ENCODE measurements at places on chromosomes 2 and 18.

- no peak for DNase-seq
Observed at GRCh38 chr18:1861473-1861872, 709.8 kb downstream of the METTL4 start.

GRCh38 chr2:51218047-51218446 lies 186.1 kb upstream of the NRXN1 start:
- no peak for DNase-seq

GRCh38 chr2:210687786-210688470 lies 131.5 kb downstream of the CPS1 start:
- no peak for DNase-seq

GRCh38 chr2:18219676-18220075 lies 340.8 kb downstream of the RDH14 start:
- no peak for DNase-seq

DNA sequence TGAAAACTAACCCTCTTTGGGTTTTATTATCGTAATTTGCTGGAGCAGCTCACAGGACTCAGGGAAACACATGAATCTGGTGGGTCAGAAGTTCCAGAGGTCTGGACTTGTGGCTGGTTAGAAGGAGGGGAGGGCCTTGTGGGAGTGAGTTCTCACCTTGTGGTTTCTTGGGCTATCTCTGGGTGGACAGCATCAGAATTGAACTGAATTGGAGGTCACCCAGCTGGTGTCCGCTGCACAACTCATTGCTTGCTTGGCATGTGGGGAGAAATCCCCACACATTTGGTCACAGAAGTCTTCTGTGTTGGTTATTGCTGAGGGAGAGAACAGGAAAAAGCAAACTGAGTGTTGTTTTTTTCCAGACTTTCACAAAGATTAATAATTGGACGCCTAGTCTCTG lies 27.5 kb downstream of the ZNF892 start:
- no peak for DNase-seq

DNA sequence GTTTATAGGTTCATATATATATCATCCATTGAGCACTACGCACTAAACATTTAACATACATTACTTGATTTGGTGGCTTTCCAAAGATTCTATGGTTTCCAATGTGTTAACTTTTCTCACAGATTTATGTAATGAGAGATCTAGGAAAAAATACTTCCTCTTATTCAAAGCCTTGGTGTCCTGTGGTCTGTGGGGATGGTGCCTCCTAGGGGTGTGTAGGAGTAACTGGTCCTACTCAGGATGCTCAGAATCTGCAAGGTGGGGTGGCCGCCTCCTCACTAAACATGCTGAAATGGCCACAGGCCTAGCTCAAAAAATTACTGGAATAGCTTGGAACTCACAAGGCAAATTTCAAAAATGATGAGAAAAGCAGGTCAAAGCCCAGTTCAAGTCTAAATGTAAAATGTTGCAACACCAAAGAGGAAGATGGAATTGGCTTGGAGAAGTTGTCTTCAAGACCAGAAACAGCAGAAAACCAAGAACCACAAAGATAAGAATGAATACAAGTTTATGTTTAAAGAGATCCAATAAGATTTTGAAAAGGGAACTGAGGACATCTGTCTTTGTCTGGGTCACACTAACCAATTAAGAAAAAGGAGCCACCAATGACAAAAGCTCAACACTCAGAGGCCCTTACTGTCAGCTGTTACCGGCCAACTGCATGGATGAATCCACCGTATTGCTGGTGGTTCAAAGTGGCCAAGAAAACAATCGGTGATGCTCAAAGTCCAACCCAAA lies 11.5 kb downstream of the GPR55 start:
- peak; percentile 46 for DNase-seq

DNA sequence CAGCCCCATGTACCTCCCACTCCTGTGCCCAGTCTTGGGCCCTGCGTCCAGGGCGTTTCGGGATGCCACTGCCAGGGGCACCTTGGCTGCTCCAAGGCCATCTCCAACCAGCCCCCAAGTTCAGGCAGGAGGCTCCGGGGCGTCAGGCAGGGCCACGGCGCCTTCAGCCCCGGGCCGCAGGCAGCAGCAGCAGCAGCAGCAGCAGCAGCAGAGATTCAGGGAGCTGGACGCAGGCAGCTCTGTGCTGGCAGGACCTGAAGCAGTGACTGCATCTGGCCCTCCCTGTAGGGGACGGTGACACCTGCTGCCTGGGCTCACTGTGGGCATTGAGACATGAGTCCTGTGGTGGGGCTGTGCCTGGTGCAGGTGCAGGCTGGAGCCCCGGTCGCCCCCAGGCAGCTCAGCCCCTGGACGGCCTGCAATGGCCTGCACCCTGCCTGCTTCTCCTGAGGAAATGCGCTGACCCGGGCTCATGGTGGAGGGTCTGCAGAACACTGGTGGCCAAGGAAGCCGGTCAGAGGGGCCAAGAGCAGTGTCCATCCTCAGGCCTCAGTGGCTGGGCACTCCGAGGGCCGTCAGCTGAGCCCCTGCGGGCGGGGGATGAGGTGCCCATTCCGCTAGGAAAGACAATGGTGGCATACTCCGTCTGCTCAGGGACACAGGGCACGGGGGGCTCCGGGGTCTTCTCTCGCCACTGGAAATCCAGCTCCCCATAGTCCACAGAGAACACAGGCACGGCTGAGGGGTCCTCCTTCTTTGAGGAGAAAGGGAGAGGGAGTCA lies 8.0 kb downstream of the PDCD1 start:
- DNase-seq, result no peak

DNA sequence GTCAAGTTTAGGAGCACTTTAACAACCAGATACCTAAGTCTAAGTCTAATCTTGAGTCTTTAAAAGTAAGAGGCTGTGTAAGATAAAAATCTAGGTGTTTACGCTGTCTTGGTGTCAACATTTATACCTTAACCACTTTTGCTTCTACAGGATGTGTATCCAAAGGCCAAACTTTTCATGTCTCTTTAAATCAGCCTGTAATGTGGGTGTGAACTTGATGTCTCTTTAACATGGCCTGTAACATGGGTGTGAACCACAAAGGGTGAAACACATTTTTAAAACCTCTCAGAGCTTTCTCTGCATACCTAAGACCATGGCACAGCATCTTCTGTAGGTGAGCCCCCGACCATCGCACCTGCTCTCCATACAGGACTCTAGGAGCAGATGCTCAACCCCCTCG lies 40.4 kb downstream of the SH3YL1 start:
- no peak for DNase-seq

GRCh38 chr2:237859533-237860272 lies at the start of gene RAMP1:
Gene RAMP1 (plus strand): TSS chr2:237859623. CDS start chr2:237859676, 53 bp downstream.
- DNase-seq, result no peak

GRCh38 chr2:80302314-80303005 lies 2.1 kb downstream of the LRRTM1 start:
- no peak for DNase-seq

- DNase-seq, result no peak
Observed at GRCh38 chr18:34544930-34545329, 165.2 kb upstream of the DTNA start.

DNA sequence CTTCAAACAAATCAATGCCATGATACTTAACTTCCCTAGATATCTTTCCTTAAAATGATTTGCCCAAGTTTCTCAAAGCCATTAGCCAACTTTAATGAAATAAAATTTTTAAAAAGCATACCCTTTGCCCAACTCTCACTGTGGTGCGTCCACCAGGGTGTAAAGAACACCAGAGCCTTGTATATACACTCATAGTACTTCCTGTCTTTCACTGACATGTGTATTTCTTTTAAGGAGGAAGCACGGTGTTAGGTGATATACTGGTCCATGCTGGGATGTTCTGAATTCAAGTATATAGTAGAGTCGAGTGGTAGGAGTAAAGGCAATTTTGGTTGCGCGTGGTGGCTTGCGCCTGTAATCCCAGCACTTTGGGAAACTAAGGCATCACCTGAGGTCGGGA lies 22.7 kb downstream of the AAK1 start:
- DNase-seq, result no peak

DNA sequence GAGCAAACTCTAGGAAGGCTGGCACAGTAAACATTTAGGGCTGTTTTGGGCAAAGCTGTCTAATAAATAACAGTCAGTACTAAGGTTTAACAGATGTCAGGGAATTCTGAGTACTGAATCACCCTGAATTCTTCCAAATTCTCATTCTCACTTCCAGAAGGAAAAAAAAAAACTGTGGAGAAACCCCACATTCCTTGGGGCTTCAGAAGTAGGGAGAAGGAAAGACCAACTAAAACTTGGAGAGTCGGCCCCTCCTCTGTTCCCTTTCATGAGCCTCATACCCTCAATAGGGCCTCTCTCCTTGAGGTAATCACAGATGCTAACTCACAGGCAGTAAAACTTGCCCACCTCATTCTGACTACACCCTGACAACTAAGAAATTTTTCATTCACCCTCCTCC lies 62.1 kb downstream of the CCDC148 start:
- DNase-seq, result no peak

- no peak for DNase-seq
Observed at GRCh38 chr2:175742367-175742766, 259.7 kb downstream of the LNPK start.

DNA sequence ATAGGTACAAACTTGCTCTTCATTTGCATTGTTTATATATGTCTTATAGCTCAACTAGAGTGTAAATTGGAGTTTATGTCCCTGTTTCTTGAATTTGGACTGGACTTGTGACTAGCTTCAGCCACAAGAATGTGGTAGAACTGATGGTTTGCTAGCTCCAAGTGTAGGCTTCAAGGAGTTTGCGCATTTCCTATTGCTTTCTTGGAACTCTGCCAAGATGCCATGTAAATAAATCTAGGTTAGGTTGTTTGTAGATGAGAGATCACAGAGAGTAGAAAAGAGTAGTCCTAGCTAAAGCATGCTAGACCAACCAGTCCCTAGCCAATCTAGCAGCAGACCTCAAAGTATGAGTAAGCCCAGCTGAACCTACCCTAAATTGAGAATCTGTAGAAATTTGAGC lies 183.0 kb upstream of the CYP26B1 start:
- DNase-seq, result no peak

DNA sequence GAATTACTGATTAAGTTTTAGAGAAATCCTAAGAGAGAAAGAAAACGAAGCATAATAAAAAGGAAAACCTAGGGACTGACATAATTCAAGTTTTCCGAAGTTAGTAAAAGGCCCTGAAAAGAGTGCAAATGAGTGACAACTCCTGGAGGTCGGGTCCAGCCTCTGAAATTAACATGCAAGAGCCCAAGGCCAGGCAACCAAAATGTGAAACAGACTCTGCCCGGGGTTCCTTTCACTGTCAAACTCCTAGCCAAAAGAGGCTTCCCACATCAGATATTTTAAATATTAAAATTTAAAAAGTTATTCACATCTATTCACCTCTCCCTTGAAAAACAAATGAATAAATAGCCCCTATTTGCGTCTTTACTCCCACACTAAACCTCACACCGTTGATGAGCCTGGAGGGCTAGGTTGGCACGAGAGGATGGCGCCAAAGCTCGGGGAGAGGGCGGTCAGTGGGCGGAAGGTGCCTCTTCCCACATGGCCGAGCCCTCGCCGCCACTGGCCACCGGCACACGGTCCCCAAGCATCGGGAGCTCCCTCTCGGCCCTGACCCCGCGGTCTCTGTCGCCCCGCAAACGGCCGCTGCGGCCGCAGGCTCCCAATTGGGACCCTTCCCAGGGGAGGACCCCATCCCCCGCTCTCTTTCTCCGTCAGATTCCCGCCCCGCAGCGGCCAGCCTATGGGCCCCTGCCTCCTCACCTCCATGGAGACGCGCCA lies 630 bp downstream of the PPM1G start:
- no peak for DNase-seq

- DNase-seq, result no peak
Observed at GRCh38 chr2:109128616-109129355, at the start of gene SH3RF3. Gene SH3RF3 (plus strand): TSS chr2:109129205.

- DNase-seq, result no peak
Observed at GRCh38 chr2:226828191-226828590, 7.7 kb upstream of the RHBDD1 start.

GRCh38 chr2:239047420-239047819 lies 199.5 kb downstream of the TWIST2 start:
- DNase-seq, result no peak

GRCh38 chr2:47488870-47489584 lies 86.1 kb downstream of the MSH2 start:
- no peak for DNase-seq

- DNase-seq, result no peak
Observed at GRCh38 chr2:205370726-205371125, 311.6 kb upstream of the NRP2 start.

Measured in SIG-M5 (cell line).